ENCODE measurements at places on chromosomes 13 and 19. TPM values are rescaled to one million over a fixed set of nuclear protein-coding genes. Genes with fewer than 3 reads are reported as not detected.

The NHLRC3 gene
- total RNA-seq: 15.0 TPM

The ZNF583 gene
- 9.6 TPM for total RNA-seq

The MRPS12 gene
- 17.8 TPM for total RNA-seq

The OSCAR gene
- total RNA-seq: 5.0 TPM

The ZNF283 gene
- total RNA-seq: 9.7 TPM

The LAMP1 gene
- 197 TPM for total RNA-seq

The ADGRE2 gene
- 4.3 TPM for total RNA-seq

The TCF3 gene
- total RNA-seq: 36.4 TPM

The SYT5 gene
- total RNA-seq: not detected

The THSD8 gene
- 1.6 TPM for total RNA-seq

The PDE4C gene
- total RNA-seq: 0.90 TPM

The STOML3 gene
- total RNA-seq: not detected

The ZNF835 gene
- total RNA-seq: 1.7 TPM

The TDRD12 gene
- total RNA-seq: 0.65 TPM

The ADGRE1 gene
- total RNA-seq: 0.93 TPM

The TUBB4A gene
- 0.42 TPM for total RNA-seq

The C19orf81 gene
- 0.57 TPM for total RNA-seq

The GPR183 gene
- total RNA-seq: 12.1 TPM

The FCGBP gene
- 98.8 TPM for total RNA-seq

The C13orf46 gene
- total RNA-seq: 1.2 TPM

The PGLYRP1 gene
- not detected for total RNA-seq

The ZNF100 gene
- total RNA-seq: 12.0 TPM

The SIGLEC8 gene
- 0.19 TPM for total RNA-seq

The PTGER1 gene
- 0.95 TPM for total RNA-seq

The CLDND2 gene
- 0.62 TPM for total RNA-seq

The ZNF221 gene
- total RNA-seq: 4.4 TPM

Data from posterior vena cava (tissue), 2 donors.